ENCODE measurements at places on chromosomes 4 and X.

DNA sequence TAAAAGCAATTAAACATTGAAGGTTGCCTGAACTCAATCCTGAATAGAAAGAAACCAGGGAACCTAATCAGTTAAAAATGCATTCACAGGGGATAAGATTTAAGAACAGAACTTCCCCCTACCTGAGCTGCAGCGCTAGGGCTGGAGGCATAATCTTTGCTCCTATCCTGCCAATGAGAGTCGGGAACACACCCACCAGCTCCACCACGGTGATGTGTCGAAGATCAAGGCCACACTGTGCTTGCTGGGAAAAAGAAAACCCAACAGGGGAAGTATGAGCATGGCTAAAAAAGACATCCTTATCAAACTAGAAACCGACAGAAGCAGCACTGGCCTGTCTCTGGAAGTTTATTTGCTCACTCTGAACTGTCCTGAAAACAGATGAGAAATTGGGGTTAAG, 66.3 kb downstream of the SRPX start:
- no peak for DNase-seq

- DNase-seq, result no peak
These were observed 68.1 kb downstream of the RPS3A start for GRCh38 chr4:151167561-151167960.

- peak; percentile 53 for DNase-seq
These were observed 345.3 kb upstream of the TENM3 start for GRCh38 chr4:181897935-181898334.

GRCh38 chr4:116073051-116073450, 959.6 kb upstream of the NDST4 start:
- DNase-seq, result no peak

DNA sequence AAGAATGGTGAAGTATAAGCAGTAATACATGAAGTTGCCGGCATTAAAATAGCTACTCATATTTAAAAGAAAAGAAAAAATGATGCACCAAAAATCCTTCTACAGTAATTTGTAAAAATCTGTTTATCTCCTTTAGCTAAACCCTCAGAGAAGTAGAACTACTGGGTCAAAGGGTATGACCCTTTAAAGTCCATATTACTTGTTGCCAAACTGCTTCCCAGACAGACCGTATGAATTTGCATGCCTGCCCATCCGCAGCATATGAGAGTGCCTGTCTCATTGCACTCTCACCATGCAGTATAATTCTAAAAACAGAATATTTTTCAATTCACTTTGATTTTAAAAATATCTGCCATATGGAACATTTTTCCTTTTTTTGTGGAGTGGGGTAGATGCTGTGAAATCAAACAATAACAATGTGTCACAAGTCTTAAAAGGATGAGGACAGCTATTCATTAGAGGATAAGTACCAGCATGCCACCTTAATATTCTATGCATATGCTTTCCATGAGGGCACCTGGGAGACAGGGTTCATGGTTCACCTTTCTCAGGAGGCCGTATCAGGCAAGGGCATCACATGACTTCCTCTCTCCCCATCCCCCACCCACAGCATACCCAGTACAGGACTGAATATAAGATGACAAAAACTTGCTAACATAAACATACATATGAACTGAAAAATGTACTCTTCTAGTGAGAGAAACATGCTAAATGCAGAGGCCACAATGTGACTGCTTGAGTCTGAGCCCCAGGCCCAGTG, 17.8 kb downstream of the ZDHHC9 start:
- DNase-seq, result no peak

- DNase-seq, result no peak
These were observed 41.8 kb upstream of the RLIM start for GRCh38 chrX:74656079-74656745.

GRCh38 chr4:151532001-151532708, 123.2 kb downstream of the FHIP1A start:
- no peak for DNase-seq

GRCh38 chr4:105461221-105461620, 12.6 kb downstream of the PPA2 start:
- DNase-seq, result no peak

DNA sequence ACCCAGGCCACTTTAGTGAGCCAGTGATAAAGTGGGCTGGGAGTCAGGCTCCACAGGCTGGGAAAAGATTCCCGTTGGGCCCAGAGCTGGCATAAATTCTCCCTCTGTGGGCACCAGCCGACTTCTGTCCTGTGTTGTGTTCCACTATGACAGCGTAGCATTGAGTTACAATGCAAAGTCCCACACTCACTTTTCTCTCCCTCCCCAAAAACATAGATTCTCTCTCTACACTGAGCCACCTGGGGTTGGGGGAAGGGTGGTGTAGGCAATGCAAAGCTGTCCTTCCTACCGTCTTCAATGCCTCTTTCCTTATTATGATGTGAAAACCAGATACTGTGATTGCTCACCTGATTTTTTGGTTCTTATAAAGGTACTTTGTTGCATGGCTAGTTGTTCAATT, 566.2 kb downstream of the RAPGEF2 start:
- no peak for DNase-seq

DNA sequence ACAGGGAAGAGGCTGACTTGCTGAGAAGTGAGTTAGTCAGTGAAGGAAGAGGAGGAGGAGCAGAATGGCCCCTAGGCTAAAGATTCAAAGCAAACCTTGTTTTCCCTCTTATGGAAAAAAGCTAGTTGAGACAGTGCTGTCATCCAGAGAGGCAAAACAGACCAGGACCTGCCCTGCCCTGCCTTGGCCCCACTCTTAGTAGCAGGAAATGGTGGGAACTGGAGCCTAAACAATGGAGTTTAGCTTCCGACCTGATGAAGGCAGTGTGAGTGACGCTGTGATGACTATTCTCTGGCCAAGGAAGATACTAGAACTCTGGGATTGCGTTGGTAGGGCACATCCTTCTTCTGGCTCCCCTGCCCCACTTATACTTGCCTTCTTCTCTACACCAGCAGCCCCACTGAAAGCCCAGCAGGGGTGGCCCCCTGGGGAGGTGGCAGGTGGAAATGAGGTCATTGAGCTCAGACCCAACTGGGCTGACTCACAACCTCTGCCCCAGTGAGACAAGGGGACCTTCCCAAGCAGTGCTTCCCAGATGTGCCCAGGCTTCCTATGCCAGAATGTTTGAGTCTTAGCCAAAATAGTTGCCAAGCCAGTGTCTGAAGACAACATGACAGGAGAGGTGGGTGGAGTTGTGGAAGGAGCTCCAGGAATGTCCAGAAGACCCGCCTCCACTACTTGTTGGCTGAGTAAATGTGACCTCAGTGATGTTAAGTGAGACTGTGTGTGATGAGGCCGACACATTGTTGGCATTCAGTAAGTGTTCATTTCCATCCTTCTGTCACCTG, 38.8 kb downstream of the MSN start:
- peak; percentile 68 for DNase-seq

GRCh38 chr4:121199742-121200561, 35.8 kb upstream of the TNIP3 start:
- DNase-seq, result no peak

DNA sequence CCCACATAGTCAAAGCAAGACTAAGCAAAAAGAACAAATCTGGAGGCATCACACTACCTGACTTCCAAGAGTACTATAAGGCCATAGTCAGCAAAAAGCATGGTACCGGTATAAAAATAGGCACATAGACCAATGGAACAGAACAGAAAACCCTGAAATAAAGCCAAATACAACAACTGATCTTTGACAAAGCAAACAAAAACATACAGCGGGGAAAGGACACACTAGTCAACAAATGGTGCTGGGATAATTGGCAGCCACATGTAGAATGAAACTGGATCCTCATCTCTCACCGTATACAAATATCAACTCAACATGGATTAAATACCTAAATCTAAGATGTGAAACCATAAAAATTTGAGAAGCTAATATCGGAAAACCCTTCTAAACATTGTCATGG, 819.3 kb upstream of the FRG1 start:
- DNase-seq, result no peak

DNA sequence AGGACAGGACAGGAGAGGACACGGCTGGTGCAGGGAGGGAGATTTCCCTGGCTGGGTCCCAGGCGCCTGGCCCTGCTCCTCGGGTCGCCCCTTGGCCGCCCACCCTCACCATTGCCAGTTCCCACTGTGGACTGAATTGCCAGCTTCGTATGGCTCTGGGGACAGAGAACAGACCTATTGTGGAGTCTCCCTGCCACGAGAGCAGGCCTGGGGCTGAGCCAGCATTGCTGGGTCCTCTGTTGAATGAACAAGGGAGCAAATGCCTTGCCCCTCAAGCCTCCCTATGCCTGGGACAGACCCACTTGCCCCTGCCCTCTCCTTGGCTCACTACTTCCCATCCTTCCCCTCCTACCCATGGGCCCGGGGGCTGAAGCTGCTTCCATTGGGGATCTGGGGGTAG, 4.3 kb downstream of the PLXNA3 start:
- DNase-seq, result no peak

DNA sequence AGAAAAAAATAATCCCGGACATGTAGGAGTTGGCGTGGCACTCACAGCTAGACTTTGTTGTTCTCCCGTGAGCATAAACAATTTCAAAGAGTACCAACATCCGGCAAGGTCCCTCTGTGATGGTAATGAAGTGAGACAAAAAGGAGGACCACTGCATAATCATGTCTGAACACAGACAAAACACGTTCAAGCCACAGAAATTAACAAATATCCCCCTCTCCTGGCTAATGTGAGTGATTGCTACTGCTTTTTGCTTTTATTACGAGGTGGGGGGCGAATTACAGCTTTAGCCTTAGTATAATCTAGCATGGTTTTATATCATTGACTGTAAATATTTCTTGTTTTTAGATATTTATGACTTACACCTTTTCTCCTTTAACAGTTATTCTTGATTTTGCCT, 118.5 kb downstream of the PLS3 start:
- DNase-seq, result peak; percentile 24

- peak; percentile 96 for DNase-seq
These were observed 290.6 kb upstream of the BOD1L1 start for GRCh38 chr4:13918110-13918509.

- no peak for DNase-seq
These were observed 1540.5 kb downstream of the C4orf33 start for GRCh38 chr4:130636486-130636885.

GRCh38 chr4:89039730-89040338, 17.2 kb downstream of the FAM13A start:
- DNase-seq, result no peak

DNA sequence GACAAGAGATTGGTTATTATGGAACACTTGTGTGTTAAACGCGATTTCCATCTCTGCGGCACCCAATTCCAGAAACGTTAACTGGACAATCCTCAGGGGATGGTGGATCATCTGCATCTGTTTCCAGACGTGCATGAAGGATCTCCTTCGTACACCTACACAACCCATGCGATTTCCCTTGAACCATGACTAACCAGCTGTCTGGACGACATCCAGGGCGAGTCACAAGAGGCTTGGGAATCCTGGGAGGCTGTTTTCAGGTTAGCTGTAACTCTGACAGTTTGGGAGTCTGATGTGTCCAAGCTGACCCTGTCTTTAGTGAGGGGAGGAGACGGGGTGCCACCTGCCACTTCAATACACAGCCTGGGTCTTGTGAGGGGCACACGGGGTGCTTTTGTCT, 84.5 kb downstream of the GATB start:
- DNase-seq, result peak; percentile 56

DNA sequence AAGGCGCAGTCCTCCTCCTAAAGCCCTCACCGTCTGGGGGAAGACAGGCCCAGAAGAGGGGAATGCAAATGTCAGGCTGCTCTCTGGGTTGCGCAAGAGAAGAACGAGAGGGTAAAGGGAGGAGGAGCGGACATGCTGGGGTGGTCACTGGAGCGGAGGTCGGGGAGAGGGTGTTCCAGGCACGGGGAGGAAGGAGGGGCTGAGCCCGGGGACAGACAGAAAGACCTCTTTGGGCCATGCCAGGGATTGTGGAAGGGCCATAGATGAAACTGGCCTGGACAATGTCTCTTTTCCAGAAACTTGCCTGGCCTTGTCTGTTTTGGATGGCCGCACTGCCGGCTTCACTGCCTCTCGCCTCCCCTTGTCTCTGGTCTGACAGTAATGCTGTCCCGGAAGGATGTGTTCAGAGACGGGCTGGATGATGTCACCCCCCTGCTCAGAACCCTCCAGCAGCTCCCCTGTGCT, 121.0 kb downstream of the SORCS2 start:
- DNase-seq, result no peak

DNA sequence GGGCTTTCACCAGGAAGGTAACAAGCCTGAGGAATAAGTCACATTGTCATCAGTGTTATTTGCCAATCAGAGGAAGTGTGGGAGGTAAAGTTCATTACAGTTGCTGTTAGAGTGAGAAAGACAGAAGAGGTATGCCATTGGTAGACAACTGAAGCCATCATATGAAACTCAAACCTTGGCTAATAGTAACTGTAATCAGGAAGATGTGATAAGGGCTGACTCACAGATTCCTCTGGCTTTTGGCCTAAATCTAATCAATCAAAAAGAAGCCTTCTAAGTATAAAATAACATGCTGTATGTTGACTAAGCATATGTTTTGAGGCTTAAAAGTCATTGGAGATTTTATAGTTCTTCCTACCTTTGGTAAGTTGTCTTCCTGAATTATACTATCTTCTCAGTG, 242.8 kb downstream of the PCDH7 start:
- DNase-seq, result peak; percentile 23

GRCh38 chr4:99832758-99833157, 16.1 kb downstream of the DAPP1 start:
- no peak for DNase-seq

- no peak for DNase-seq
These were observed 7.8 kb upstream of the MAP7D3 start for GRCh38 chrX:136258951-136259350.

DNA sequence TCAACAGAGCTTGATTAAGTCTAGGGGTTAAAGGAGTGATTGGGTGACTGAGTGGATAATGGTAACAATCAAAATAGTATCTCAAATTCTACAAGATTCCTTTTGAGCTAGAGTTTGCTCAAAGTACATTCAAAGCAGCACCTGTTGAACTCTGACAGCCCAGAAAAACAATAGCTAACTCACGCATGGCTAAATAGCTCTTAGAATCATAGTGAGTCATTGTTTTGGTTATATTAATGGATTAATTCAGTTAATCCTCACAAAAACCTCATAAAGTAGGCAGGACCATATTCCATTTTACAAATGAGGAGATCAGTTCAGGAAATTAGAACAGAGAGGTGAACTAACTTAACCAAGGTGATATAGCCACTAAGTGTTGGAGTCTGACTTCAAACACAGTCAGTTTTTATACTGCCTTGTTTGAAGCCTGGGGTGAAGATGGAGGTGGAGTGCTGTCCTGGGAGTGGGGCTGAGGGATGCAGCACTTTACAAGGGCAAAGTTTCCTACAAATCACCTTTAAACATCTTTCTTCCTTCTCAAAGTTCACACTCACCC, 35.9 kb upstream of the PPM1K start:
- DNase-seq, result no peak

DNA sequence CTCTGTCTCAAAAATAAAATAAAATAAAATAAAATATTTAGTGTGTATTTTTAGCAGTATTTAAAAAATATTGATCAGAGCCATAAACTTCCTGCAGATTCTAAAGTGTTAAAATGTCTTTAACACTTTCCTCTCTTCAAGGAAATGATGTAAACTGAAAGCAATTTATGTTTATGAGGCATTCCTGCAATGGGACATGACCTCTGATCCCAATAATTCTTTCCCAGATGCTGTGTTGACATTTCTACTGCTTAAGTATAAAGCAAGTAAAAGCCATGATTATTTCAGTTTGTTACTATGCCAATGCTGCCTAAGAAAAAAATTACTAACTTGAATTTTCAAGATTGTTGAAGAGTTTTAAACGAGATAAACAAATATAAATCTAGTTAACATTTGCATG, 29.0 kb downstream of the COQ2 start:
- peak; percentile 75 for DNase-seq

Data from HCEC 1CT (cell line).